Activated CD4-positive, alpha-beta T cell treated with anti-CD3 and anti-CD28 coated beads, Interleukin-2, amount 50 U/mL, for 16 hours (primary cell): ENCODE measurements at places on chromosomes 11 and 22.

- no peak for DNase-seq
Observed at GRCh38 chr11:84419616-84420015, 1133.4 kb upstream of the CCDC90B start.

DNA sequence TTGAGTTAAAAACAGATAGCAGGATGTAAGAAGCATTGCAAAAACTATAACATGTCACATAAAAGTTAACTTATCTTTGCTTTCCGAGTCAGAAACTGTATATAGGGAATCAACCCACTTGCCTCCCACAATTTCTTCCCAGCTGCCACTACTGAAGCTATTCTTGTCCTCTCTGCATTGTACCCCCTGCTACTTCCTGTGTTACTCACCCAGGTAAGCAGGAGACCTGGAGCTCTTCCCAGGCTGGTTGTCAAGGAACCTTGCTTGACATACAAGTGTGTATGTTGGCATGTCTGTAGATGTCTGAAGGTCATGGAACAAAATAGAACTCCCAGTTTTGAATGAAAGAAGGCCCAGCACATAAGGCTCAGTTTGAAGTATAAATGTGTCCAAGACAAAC is 74.3 kb upstream of the LRRC4C start:
- no peak for DNase-seq

DNA sequence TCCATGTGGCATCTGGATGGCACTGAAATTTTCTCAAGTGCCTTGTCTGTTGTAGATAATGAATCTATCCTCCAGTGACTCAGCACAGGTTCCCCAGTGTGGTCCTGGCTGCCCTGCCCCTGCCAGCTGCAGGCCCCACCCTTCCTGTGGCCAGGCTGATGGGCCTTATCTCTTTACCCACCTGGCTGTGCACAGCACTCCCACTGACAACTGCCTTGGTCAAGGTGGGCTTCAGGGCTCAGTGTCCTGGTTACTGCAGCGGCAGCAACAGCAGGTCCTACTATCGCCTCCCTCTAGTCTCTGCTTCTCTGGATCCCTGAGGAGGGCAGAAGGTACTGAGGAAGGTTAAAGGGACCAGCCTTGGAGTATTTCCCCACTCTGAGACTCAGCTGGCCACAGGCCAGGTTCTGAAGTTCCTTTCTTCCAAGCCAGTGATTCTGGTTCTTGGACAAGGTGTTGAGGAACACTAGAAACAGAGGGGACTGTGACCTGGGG is 3.1 kb downstream of the HMBS start:
- DNase-seq: no peak

DNA sequence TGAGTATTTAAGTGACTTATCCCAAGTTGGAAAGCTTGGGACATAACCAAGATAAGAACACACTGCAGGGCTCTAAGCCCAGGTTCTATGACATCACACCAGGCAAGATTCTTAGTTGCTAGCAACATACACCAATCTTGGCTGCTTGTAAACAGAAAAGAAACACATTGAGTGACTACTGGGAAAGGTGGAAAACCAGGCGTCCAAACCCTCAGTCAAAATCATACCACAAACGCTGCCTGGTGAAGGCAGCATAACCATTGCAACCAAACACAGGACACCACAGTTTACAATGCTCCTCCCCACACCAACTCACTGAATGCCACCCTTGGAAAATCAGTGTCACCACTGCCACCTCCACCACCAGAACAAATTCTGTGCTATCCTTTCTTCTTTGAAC is 379.9 kb downstream of the TTC28 start:
- DNase-seq: peak; percentile 13

- DNase-seq: no peak
Observed at GRCh38 chr11:17992916-17993315, 19.9 kb downstream of the SERGEF start.

- no peak for DNase-seq
Observed at GRCh38 chr22:39703928-39704639, 133.5 kb downstream of the CACNA1I start.

DNA sequence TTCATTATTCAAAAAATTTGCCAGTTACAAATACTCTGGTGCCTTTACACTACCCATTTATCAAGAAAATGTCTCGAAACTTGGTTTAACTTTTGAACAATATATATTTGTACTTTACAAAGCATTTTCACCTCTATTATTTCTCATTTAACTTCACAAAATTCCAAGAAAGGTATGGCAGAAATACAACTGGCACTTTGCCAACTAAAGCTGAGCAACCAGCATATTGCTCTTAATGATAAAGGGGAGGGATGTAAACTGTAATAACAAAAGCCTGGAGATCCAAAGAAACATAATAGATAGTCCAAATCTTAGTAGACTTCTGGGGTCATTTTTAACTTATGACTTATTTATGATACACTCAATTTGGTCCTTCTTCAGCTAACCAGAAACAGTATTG is 7.7 kb downstream of the PITPNB start:
- no peak for DNase-seq

DNA sequence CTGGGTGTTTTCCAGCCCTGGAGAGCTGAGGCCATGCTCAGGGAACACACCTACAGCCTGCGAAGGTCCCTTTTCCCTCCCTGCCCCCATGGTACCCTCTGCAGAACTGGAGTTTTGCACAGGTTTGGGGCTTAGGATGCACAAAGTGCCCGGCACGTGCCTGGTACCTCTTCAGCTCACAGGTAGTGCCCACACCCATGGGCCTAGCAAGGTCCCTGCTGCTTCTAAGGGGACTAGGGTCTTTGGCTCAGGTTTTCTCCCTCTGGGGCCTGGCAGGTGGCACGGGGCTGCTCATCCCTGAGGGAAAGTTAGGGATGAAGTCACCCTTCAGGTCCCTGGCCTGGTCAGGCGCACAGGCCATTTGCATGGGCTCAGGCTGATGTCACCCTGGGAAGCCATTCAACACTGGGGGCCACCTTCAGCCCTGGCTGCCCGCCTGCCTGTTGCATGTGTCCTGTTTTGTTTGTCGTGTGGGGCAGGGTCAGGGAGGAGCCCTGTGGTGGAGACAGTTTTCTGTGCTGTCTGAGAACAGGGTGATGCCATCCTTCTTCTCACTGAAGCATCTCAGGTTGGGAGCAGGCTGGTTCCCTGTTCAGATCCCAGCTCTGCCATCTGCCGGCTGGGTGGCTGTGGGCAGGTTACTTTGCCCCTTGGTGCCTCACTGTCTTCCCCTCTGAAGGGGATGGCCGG is 68.3 kb upstream of the CRYBB3 start:
- DNase-seq: no peak

DNA sequence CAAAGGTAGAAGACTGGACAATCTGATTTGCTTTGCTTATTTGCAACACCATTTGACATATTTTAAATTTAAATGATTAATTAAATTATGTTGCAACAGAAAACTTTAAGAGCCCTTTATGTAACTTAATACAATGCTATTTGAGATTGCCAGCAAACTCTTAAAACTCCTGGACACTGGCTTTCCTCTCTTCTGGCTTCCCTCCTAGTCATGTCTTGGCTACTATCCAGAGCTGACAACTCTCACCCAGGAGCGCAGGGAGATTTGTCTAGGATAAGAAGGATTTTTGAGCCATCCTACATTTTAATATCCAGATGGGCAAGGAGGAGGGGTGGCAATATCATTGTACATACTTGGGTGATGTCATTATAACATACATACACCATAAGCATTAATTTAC is 134.3 kb downstream of the ELP4 start:
- DNase-seq: no peak

DNA sequence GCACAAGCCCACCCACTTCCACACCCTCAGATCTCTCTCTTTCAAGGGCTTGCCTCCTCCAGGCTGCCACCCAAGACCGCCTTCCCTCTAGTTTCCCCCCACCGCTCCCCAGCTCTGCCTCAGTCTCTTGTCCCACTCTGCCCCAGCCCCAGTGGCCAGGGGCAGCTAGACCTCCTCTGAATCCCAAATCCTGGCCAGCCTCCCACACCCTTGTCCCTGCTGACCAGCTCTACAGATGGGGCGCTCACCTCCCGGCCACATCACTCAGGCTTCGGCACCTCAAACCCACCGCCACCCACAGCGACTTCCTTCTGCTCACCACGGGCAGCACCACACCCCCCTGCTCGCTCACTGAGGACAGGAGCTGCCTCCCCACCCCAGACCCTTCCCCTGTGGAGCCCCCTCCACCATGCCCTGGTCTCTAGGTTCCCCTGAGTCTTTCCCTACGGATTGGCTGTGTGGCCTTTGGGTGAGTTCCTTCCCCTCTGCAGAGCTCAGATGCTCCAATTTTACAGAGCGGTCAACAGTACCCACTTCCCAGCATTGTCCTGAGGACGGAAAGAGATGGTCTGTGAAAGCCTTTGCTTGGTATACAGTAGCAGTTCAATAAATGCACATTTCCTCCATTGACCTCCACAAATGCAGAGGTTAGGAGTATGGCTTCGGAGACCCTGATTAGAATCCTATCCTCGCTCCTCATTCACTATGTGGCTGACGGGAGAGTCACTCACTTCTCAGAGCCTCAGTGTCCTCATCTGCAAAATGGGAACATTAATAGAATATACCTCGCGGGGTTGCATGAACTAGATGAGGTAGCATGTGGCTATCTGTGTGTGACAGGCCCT is 11.5 kb upstream of the SPI1 start:
- no peak for DNase-seq

GRCh38 chr11:123107945-123108495 is 46.1 kb upstream of the HSPA8 start:
- DNase-seq: no peak

GRCh38 chr22:38923463-38924346 is 33.7 kb upstream of the APOBEC3A start:
- no peak for DNase-seq

GRCh38 chr11:66472054-66472453 is 5.3 kb downstream of the PELI3 start:
- DNase-seq: no peak
